ENCODE measurements at places on chromosomes 13 and 19. TPM values are rescaled to one million over a fixed set of nuclear protein-coding genes. Genes with fewer than 3 reads are reported as not detected.

Gene KEAP1
- total RNA-seq: 81.7 TPM

Gene PGLYRP1
- total RNA-seq: not detected

Gene ADGRE2
- total RNA-seq: 5.1 TPM

Gene NUP58
- total RNA-seq: 34.0 TPM

Gene DCT
- total RNA-seq: 0.55 TPM

DNA sequence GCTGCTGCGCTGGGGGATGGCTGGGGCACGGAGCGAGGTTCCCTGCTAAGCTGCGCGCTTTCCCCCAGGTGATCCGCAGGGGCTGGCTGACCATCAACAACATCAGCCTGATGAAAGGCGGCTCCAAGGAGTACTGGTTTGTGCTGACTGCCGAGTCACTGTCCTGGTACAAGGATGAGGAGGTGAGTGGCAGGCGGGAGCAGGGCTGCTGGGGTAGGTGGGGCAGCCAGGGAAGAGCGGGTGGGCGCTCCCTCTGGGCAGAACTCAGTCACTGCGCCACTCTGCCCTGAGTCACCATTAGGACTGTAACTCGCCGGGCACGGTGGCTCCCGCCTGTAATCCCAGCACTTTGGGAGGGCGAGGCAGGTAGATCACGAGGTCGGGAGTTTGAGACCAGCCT lies 23.8 kb downstream of the TMED1 start:
- DNase-seq: no peak

GRCh38 chr13:40211586-40211968 lies 454.9 kb downstream of the FOXO1 start:
- DNase-seq: no peak

DNA sequence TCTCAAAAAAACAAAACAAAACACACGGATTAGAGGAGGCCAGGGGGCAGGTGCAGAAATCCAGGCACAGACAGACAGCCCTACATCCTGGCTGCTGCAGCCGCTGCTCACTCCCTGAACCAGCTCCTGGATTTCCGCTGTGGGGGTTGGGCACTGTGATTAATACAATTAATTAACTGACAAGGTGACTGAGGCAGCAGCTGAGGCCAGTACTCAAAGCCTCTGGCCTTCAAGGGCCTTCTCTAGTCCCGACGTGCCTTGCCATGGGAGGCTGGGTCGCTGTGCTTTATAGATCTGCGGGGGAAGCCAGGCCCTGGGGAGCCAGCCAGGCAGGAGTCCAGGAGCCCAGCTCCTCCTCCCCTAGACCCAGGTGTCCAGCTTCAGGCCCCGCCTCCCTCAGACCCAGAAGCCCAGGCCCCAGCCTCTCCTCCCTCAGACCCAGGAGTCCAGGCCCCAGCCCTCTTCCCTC lies 4.6 kb downstream of the NECTIN2 start:
- DNase-seq: no peak
